NCI-H2029 treated with DMSO at 0.1 percent for 48 hours (cell line): ENCODE measurements at places on chromosomes 16 and 17.

DNA sequence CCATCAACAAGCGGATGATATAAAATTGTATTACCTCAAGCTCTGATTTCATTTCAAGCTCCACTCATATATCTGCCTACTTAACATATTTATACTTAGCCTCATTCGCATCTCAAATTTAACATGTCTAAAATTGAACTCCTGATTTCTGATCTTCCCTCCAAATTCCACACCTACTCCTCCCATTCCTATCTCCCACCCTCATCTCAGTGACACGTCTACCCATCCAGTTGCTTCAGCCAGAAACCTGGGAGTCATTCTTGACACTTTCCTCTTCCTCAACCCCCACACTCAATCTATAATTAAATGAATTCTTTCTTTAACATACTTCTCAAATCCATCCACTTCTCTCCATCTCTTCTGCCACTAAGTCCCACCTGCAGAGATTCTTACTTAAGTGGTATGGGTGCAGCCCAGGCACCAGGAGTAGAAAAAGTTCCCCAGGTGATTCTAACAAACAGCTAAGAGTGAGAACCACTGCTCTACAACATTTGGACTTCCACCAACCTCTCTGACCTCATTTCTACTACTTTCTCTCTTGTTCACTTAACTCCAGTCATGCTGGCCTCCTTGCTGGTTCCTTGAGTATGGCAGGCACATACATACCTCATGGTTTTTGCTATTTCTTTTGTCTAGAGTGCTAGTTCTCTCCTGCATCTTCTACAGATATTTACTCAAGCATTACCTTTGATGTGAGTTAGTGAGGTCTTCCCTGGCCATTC, 18.1 kb downstream of the SPOP start:
- no peak for DNase-seq

- DNase-seq, result no peak
Measured at GRCh38 chr16:8585857-8586256, 4.5 kb downstream of the TMEM114 start.

- no peak for DNase-seq
Measured at GRCh38 chr17:82242698-82242976, 13.8 kb downstream of the SLC16A3 start.

- DNase-seq, result no peak
Measured at GRCh38 chr16:60636117-60636516, 1400.1 kb downstream of the CDH8 start.

DNA sequence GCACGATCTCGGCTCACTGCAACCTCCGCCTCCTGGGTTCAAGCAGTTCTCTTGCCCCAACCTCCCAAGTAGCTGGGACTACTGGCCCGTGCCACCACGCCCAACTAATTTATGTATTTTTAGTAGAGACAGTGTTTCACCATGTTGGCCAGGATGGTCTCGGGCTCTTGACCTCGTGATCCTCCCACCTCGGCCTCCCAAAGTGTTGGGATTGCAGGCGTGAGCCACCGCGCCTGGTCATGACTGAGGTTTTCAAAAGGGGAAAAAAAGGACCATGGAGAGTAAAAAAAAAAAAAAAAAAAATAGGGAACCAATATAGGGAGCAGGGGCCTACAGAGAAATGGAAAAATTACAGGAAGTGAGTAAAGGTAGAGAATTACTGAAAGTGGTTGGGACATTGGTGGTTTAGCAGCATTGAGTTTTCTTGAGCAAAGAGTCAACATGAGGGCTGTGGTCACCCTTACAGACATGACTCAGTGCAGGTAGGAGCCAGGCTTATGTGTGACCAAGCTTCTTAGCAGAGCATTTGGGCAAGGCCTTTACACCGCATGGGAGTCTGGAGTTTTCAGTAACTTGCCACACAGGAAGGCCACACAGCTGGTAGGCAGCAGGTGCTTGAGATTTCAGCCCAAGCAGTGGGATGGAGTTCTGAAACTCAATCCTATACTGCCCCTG, 447.3 kb downstream of the HS3ST3B1 start:
- no peak for DNase-seq

DNA sequence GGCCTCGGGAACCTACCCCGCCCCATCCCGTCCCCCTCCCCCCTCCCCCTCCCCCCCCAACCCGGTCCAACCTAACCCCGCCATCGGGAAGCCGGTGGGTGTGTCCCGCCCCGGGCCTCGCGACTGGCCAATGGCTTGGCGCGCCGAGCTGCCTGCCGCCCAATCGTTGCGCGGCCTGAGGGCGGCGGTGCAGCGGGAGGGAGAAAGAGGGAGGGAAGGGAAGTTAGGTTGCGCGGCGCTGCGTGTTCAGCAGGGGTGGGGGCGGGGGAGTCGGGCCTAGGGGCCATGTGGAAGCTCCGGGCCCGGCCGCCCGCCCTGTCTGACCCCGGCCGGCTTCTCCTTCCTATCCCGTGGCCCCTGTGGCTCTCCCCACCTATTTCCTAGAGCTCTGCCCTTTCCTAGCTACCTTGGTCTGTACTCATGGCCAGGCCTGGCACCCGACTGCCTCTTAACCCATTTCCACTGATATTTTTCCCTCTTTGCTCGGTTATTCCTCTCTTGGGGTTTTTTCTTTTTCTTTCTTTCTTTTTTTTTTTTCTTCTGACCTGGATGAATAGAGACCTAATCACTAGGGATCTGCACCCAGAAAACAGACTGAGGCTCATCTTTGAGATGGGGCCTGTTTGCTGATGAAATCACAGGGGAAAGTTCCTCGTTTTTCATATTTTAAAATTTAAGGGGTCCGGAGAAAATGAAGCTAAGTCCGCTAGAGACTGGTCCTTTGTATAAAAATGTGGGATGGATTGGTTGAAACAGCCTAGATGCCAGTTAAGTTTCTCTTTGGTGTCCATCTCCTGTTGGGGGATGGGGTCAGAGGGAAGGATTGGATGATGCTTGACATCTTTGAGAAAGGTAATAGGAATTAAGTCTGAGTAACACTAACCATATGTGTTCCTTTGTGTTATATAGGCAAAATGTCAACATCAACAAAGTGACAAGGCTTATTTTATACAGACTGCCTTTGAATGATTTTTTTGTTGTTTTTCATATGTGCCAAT, 1.1 kb downstream of the KPNB1 start:
- DNase-seq, result peak; percentile 60
